ENCODE measurements at places on chromosomes 5 and 9.

DNA sequence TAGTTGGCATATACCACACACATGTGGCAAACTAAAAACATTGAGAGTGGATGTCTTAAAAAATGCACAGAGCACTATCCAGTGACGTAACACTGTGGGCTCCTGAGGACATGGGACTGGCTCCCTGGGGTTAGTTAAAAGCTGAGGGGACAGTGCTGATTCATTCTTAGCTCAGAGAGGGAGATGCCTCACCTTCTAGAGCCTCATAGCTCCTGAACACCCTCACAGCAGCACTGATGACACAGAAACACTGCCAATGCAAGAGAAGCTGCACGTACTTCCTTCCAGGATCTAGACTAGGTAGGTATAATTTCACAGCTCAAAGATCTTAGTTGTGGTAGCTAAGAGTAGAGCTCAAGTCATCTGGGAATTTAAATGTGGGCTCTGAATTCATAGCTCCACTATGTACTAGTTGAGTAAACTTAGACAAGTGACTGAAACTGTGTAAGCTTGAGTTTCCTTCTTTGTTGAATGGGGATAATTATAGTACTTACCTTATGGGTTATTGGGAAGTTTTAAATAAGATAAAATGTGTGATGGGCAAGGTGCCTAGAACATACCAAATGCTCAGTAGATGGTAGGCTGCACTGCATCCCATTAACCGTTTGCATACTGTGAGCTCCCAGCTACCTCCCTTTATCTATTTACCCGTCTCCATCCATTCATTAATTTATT is 279.9 kb downstream of the ASTN2 start:
- no peak for DNase-seq

- DNase-seq: peak; percentile 18
These were observed 160.0 kb downstream of the RMI1 start for GRCh38 chr9:84140535-84141101.

DNA sequence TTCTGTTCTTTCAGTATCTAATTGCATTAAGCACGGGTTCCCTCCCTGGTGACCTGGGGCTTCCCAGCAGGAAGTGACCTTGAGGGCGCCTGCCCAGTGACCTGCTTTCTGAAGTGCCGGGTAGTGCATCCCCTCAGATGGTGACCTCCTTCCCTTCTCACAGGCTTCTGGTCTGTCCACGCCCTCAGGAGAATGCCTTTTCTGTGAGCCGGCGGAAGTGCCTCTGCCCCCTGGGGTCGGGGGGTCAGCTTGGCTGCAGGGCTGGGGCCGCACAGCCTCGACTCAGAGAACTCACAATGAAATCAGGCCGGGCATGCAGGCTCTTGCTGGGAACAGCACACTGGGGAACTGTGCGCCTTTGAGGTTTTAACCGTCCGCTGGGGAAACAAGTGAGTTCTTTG is 124.5 kb upstream of the PHYKPL start:
- no peak for DNase-seq

DNA sequence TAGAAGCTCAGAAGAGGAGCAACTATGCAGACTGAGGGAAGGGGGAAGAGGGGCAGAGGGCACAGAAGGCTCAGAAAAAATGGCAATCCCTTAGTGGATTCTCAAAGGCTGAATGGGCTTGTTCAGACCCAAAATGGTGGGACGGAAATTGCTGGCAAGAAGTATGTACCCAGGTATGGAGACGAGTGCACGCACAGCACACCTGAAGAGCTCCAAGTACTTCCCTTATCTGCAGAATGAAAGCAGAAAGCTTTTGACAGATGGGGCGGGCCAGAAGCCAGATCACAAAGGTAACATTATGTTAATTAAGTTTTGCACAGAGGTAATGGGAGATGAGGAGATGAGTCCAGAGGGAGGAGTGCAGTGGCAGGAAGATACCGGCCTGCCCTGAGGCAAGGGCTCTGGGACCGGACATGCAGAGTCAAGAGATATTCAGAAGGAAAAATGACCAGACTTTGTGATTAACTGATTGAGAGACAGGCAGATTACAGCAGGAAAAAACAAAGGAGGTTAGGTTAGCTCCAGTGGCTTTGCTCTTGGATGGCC is 138.1 kb upstream of the PIK3R1 start:
- no peak for DNase-seq

GRCh38 chr5:24407466-24407865 is 237.3 kb downstream of the CDH10 start:
- DNase-seq: no peak

DNA sequence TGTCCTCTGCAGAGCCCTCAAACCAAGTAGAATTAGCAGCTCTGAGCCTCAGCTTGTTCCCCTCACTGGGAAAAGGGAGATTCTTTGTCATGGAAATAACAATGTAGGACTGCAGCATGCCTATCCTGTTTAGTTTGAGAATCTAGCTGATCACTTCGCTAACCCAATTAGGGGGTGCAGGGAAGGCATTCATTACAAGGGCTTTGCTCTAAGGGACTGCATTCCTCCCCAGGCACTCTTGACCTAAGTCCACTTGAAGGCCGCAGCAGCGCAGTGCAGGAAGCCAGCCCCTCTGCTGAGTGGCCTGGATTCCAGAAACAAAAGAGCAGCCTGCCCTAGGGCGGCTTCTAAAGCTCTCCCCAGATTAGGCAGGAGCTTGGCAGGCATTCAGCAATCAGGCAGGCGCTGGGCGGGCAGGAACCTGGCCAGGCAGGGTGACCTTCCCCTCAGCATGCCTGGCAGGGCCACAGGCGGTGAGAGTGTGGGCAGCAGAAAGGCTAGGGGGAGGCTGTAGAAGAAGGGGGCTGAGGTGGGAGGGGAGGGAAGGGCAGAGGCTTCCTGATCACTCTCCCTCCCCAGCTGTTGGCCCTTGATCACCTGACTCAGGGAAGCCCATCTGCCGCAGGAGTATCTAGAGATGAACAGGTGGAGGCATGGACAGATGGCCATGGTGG is 24.8 kb downstream of the CCNJL start:
- DNase-seq: no peak

GRCh38 chr9:107137495-107138202 is 145.4 kb upstream of the RAD23B start:
- DNase-seq: peak; percentile 33

DNA sequence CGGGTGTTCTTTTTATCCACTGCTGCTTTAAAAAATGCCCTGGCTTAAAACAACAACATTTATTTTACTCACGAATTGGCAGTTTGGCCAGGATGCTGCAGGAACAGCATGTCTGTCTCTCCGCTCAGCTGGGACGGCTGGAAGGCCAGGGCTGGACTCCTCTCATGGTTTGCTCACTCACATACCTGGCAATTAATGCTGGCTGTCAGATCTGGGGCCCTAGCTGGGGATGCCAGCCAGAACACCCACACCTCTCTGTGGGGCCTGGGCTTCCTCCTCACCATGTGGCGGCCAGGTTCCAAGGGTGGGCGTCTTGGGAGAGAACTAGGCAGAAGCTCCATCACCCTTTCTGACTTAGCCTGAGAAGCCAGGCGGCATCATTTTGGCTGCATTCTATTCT is 189.1 kb upstream of the IL12B start:
- DNase-seq: no peak

DNA sequence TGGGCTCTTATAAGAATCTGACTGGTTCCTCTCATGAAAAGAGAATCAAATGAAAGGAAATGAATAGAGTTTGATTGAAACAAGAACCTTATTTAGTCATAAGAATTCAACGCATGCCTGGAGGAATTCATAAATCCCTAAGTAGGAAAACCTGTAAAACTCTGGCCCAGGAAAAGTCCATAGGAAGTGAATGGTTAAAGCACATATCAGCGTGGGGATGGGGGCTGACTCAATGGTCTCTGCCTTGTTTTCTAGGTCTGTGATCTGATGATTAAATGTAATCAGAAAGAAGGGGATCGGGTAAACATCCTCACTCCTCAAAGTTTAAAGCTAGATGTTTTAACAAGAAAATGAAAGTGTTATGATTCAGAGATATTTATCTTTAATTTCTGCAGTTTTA is 759.4 kb upstream of the C9orf72 start:
- DNase-seq: no peak

DNA sequence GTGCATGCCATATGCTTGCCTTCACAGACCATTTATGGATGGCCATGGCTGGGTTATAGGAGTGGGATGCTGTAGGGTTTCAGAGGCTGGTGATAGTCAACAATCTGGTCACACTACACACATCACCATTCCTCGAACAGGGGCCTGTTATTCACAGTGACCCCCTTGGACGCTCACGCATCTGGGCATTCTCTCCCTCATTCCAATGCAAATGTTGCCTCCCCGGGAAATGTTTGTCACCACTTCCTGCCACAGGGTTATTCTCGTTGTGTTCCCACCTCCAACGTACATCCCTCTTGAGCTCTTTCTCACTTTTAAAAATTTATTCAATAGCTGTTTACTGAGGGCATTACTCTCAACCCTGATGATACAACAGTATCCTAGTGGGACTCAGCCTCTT is 135.4 kb downstream of the SCAMP1 start:
- DNase-seq: no peak

GRCh38 chr5:150658121-150658520 is 2.9 kb upstream of the MYOZ3 start:
- no peak for DNase-seq

- no peak for DNase-seq
These were observed 754.3 kb upstream of the GRAMD2B start for GRCh38 chr5:125668884-125669283.
